GDM1 (cell line): ENCODE measurements at places on chromosomes 3 and 15.

DNA sequence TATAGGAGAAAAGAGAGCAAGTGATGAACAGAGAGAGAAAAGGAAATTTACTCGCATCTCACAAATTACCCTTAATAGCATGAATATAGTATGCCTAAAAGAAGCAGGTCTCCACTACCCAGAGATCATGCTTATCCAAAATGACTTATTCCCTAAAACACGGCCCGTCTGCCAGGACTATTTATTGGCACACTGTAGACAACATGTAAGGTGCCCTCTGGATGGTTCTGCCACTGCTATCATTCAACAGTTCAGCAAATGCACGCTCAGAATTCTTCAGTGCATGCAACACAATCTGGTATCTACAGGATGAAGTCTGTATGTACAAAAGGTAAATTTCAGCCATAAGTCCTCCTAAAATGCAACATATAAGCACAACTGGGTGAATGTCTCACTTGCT, 465.8 kb downstream of the SHQ1 start:
- no peak for DNase-seq

DNA sequence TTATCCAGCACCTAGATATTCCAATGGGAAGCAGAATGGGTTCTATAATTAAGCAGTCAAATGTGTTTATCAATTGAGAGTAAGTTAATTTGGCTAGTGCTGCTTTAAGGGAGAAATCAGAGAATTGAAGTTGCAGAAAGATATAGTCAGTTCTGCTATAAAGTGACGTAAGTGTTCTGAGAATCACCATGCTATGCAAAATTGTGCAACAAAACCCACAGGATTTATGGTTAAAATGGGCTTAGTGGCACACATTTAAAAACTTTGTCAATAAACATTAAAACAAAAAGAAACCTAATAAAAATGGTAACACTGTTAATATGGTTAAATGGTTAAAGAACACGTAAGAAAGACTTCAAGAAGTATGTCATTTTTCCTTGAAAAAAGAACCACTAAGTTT, 74.5 kb downstream of the TMEM108 start:
- no peak for DNase-seq

DNA sequence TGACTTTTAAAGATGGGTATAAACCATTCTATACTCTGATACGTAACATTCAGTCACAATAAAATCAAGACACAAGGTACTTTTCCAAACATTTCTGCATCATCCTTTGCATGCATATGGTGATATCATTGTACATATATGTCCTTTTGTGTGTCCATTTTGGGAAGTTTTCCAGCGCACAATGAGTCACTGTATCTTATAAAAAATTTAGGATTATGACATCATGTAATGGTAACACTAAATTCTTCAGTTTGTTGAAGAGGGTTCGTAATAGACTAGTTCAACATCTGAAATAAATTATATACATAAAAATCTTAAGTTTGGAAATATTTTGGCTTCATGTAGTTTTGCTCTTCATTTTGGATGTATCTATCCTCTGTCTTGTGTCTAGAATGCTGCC, 480.9 kb downstream of the ROBO1 start:
- DNase-seq: no peak

DNA sequence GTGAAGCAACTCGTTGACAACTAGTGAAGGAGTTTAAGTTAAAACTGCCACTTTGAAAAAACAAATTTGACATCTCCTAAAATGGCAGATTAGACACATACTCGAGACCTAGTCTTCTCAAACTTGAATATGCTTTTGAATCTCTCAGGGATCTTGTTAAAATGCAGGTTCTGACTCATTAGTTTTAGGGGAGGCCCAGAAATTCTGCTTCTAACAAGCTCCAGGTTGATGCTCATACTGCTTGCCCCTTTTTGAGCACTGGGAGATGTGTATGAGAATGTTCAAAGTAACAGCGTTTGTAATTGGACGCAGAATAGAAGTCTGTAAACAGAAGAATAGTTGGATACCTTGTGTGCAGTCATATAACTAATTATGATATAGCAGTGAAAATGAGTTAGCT, 1.6 kb downstream of the C3orf38 start:
- DNase-seq: no peak

DNA sequence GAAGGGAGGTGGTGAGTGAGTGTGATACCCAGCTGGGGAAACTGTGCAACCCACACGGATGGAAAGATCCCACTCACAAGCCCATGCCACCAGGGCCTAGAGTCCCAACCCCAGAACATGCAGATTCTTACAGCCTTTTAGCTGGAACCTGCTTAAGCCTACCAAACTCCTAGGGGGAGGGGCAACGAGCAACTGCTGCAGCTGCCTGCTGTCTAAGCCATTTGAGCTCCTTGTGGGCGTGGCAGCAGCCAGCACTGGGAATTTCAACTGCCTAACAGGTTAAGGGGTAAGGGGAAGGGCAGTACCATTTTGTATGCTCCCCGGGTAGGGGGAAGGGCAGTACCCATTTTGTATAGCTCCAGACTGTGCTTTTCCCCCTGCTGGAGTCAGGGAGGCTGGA, 673.2 kb upstream of the BCHE start:
- no peak for DNase-seq

DNA sequence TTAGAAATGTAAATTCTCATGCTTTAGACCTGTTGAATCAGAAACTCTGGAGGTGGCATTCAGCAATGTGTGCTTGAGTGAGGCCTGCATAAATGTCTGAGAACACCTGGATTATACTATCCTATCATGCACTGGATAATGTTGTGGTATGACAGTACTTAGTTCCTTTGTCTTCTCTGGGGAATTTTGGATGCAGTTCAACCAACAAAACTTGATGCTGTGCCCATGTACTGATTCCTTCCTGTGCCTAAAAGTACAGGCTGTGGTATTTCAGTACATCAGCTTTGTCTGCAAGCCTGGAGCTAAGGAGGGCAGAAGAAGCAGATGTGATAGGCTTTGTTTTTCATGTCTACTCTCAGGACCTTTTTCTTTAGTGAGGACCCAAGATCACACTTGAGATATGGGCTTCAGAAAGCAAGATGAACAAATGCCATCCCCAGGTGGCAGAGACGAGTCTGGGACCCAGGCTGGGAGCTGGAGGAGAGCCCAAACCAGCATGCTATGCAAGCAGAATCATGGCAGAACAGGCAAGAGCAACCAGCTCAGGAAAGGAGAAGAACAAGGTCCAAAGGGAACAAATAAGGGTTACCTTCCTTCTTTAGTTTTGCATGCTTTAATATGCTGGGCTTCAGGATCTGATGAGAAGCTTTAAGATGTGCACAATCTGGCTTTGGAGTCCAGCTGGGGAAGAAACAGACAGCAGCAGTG, 124.7 kb downstream of the MYRIP start:
- DNase-seq: no peak

- DNase-seq: no peak
These were observed 183.4 kb downstream of the KLF13 start for GRCh38 chr15:31510057-31510456.

GRCh38 chr3:136904746-136905145, 42.7 kb downstream of the NCK1 start:
- no peak for DNase-seq
